ENCODE measurements at places on chromosomes 12 and 14.

DNA sequence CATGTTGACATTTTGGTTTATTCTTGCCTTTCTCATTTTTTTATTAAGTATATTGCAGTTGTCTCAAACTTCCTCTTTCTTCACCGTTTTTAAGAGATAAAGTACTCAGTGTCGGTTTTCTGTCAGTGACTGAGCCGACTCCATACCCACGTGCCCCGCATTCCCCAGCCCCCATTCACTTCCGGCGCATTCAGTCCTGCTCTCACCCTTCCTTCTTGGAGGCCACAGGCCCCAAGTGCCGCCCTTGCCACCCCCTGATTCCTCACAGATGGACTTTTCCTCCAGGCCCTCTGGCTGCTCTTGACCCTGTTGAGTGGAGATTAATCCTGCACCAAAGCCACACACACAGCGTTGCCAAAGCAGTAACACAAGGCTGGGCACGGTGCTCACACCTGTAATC is 19.1 kb upstream of the DNAH10 start:
- no peak for ATAC-seq

DNA sequence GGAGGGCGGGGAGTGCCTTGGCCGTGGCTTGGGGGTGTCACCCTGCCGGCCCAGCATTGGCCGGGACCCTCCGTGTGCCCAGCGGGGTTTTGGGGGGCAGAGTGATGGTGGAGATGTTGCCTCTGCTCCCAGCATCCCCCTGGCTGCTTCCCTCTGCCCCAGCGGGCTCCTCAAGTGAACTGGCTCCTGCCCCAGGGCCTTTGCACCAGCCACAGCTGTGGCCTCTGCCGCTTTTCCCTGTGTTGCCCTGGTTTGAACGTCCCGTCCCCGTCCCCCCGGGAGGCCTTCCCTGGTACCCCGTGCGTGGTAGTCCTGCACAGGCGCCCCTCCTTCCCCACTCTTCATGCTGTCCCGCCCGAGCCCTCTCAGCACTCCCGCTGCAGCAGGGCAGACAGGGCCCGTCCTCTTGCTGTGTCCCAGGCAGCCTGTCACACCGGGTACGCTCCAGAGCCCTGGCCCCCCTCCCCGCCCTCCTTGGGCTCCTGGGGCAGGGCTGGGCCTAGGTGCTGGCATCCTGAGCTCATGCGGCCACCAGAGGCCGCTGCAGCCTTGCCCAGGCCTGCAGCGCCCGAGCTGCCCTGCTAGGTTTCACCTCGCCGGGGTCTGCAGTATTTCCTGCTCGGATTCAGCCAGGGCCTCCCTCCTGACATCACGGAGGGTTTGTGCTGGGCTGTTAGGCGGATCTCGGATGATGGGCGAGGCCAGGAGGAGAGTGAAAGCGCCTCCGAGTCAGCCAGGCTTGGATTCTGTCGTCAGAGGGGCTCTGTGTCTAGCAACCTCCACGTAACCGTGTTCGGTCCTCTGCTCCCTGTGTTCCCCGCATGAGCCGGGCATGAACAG is 9.5 kb downstream of the NOC4L start:
- ATAC-seq: peak; percentile 96

DNA sequence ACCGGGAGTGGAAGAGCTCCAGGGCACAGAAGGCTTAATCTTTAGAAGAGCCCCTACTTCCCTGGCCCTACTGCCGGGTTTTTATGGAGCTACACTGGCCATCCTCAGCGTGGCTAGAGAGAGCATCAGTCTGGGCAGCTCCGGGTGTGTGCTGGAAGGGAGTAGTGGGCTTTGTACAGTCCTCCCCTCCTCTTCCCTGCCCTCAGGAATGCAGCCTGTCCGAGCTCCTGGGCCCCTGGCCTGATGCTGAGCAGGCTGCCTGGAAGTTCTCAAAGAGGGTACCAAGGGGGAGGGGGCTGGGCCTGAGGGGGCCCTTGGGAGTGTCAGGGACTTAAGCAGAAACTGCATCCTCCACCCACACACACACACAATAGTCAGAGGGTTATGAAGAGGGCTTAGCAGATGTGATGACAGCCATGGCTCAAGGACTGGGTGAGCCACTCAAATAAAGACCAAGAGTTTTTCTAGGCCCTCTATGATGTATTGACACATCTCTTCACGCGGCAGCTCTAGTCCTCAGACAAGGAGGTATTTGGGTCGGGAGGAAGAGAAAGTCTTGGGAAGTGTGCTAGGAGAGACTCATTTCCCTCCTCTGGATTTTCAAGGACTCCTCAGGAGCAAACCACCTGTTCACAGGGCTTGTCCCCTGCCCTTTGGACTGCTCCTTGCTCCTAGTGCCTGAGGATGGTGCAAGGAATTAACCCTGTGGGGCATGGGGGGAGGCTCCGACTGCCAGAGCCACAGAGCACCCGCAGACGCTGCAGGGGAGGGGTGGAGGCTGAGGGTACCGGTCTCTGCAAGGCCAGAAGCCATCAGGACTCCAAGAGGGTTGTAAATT is 16.5 kb upstream of the FIGNL2 start:
- ATAC-seq: no peak

DNA sequence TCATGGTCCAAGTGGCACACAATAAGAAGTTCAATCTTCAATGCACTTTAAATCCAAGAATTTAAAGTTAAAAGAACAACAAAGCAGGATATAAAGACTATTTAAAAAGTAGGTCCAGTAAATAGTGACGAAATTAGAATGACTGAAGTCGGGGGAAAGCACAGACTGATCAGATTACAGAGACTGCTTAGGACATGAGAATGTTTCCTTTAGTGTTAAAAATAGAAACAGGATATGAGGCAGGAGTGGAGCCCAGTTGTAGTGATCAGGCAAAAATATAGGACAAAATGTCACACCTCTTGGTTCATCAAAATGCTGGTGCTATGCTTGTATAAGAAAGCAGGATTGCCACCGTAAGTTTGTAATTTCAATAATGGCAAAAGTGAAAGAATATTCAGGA is 52.2 kb upstream of the CD163 start:
- ATAC-seq: no peak

DNA sequence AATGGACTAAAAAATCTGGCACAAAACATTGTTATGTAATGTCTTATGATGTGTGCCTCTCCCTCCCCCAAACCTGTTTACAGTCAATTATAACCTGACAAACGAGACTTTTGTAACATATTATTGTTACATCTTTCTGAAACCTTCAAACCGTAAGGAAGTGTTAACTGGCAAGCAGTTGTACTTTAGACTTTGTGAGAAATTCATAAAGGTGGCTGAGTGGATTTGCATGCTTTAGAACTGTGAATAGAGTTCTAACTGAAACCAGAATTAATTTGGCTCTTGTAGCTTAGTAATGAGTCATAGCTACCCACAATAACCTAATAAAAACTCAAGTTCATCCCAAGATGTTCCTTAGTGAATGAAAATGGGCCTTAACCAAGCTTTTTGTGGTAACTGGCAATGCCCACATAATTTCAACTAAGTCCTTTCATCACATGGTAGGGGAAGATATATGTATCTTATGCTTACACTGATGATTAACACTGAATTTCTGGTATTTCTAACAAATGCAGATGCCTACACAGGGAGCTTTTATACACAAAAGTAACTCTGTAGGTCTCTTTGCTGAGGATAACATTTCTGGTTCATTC is 29.7 kb downstream of the RAD9B start:
- peak; percentile 90 for ATAC-seq

GRCh38 chr14:33938131-33938949 is 12.5 kb downstream of the EGLN3 start:
- no peak for ATAC-seq

DNA sequence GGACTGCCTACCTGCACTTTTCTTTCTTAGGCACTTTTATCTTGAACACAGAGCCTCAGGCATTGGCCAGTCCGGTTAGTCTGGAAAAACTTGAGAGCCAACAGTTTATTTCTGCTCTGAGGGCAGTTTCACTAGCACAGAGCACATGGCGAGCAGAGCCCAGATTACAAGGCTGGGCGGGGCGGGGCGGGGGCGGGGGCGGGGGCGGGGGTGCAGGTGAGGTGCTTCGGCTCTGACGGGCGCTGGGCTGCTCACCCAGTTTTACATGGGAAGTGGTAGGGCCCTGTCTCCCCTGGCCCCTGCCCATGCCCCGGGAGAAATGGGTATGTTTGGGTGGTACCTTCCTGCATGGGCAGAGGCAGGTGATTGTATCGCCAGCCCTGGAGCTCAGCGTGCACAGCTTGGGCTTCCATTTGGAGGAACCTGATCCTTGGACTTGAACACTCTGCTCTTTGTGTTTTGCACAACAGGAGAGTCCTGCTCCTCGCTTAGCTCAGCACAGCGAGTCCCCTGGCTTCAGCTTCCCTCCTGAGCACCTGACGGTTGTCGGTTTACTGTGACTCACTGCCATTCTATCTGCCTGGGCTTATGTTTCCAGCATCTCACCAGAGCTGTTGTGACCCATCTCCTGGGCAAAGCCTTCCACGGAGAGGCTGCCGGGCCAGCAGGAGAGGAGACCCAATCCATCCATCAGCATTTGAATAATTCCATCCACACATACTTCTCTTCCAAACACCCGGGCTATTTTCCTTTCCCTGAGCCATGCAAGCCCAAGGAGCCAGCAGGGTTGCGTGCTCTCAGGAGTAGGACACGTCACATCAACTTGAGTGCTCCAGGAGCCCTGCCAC is 108.5 kb downstream of the ARF6 start:
- ATAC-seq: peak; percentile 53

DNA sequence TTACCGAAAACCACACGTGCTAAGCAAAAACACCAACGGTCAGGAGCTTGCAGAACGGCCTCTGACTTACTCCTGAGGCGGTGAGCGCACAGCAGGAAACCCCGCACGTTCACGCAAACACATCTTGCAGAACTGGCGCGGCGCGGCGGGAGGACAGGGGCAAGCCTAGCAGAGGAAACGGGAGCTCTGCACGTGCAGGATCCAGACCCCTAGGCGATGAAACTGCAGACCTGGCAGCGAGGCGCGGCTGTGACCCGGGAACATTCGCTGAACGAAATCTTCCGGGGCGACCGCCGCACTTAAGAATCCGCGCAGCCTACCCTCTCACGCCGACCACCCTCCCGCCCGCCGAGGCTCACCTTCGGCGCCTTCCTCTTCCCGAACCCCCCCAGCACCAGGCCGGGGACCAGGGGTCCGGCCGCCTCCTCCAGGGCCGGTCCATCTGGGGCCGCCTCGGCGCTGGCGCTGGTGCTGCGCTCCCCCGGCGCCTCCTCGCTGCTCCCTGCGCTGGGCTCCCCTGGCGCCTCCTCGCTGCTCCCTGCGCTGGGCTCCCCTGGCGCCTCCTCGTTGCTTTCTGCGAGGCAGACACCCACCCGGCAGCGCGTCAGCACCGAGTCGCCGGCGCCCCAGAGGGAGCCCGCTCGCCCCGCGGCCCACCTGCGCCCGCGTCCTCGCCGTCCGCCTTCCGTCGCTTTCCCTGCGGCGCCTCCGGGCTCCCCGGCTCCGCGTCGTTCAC is 615 bp downstream of the DDX51 start:
- ATAC-seq: peak; percentile 31

GRCh38 chr14:36233217-36233616 is 56.7 kb upstream of the PTCSC3 start:
- ATAC-seq: no peak

DNA sequence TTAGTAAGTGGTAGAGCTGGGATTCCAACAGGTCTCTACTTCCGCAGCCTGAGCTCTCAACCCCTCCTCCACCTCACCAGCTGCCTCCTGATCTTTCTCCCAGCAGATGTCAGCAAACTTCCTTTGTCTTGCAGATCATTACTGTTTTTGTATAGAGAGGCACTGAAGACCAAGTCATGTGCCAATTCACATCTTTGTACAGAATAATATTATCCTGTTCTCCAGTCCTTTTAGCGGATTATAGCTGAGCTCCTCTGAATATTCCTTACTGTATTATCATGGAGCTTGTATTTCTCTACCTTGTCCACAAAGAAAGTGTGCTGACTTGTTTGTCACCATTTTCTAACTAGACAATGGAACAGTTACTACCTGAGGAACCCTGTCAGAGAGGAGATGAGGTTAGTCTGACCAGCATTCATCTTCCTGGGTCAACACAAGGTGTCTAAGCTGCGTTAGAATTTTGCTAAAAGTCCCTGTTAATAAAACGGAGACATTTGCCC is 142.3 kb upstream of the ARHGAP5 start:
- no peak for ATAC-seq

DNA sequence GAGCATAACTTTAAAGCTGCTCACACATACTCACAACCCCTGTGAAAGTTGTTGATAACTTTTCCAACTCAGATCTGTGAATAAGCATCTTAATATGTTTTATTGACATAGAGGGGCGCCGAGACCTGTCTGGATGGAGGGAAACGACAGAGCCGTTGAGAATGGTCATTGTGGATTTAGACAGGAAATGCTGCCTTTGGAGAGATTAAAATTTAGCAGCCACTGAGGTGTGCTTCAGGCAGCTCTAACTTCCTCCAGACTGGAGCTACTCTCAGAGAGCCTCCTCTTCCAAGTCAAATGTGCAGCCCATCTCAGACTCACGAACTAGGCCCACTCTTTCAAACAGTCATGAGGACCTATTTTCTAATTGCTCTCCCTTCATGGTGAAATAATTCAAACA is 90.9 kb downstream of the RIMBP2 start:
- no peak for ATAC-seq

DNA sequence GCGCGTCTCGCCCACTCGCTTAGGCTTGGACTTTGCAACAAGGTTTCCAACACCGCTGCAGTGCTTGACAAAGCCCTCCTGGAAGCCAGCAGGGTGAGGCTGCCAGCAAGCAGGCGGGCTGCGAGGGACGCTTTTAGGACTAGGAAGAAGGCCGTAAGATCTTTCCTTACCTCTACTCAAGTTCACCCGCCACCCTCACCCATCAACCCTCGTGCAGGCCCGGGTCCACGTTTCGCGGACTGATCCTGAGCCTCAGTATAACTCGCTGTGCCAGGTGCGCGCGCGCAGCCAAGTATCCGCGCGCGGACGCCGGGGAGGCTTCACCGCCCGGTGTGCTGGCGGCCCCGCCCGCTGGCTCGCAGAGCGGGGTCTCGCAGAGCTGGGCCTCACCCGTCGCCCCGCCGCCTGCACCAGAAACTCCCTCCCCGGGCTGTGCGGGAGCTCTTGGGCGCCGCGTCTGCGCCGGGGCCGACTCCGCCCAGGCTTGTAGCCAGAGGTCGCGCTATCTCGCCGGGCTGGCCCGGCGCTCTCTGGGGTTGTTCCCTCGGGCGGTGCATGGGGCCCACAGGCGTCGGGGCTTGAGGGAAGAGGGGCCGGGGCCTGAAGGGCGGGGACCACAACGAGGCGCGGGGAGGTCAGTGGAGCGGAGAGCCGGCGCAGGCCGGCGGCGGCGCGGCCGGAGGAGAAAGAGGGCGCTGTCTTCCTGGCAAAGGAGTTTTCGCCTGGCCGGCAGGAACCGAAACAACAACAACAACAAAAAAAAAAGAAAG is 7.6 kb upstream of the SIX1 start:
- ATAC-seq: peak; percentile 38

GRCh38 chr12:115868624-115869023 is 408.9 kb downstream of the MED13L start:
- ATAC-seq: no peak

All from activated CD4-positive, CD25-positive, alpha-beta regulatory T cell treated with anti-CD3 and anti-CD28 coated beads, Interleukin-2, amount 50 U/mL, for 24 hours (primary cell).